Mesothelial cell of epicardium (in vitro differentiated cells): ENCODE measurements at places on chromosomes 5 and 9.

DNA sequence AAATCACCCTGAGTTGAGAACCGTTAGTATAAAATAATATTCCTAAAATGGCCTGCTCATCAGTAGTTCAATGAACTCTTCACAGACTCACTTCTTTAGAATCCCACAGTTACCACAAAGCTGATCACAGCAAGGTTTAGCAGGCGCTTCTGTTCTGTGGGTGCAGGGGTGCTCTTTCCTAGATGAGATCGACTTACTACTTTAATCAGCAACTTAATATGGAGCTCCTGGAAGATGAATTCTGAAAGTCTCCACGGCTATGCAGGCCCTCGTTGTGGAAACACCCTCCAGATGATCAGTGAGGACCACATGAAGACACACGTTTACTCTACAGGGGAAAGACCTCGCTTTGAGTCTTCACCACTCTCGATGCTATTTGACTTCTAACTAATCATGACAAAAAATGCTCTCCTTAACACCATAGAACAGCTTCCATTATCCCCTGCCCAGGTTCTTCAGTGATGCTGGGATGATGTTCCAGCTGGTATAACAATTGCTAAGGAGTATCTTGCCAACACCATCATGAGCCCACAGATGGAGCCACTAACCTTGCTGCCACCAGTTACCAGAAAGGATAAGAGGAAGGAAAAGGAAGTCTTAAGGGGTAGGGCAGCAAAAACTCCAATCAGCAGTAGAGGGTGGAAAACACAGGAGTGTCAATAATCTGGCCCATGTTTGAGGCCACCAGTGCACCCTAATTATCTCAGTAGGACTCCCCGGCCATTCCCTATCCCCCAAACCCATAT lies 17.9 kb upstream of the GPX8 start:
- DNase-seq = no peak

GRCh38 chr5:109452661-109453060 lies 42.9 kb upstream of the PJA2 start:
- DNase-seq = no peak

GRCh38 chr9:36208521-36209253 lies 18.0 kb downstream of the CLTA start:
- DNase-seq = no peak

DNA sequence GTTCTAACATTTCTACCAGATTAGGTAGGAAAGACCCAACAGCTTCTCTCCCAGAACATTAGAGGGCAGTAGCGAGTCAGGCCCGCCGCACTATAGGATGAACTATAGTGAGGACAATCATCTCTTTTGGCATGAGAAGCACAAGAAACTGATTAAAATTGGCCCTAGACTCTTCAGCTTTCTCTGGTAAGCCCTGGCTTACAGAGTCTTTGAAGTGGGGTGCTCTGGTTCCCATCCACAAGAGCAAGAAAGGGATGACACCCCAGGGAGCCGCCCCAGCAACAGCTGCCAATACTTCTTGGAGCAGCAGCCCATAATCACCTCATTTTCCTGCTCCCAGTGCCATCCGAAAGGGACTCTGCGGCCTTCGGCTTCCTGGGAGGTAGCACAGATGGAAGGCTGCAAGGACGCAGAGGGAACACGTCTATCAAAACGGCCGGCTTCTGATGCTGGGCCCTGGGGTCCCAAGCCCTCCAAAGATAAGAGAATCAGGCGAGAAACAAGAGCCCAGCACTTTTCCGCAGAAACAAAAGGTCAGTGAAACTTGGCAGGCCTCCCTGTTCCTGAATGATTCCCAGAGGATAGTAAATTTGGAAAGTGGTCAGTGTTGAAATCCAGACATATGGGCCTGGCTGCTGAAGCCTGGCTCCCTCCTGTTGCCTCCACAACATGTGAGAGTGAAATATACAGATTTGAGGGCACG lies 69.3 kb downstream of the HSD17B3 start:
- no peak for DNase-seq

GRCh38 chr5:10801931-10802666 lies 41.1 kb upstream of the DAP start:
- no peak for DNase-seq

DNA sequence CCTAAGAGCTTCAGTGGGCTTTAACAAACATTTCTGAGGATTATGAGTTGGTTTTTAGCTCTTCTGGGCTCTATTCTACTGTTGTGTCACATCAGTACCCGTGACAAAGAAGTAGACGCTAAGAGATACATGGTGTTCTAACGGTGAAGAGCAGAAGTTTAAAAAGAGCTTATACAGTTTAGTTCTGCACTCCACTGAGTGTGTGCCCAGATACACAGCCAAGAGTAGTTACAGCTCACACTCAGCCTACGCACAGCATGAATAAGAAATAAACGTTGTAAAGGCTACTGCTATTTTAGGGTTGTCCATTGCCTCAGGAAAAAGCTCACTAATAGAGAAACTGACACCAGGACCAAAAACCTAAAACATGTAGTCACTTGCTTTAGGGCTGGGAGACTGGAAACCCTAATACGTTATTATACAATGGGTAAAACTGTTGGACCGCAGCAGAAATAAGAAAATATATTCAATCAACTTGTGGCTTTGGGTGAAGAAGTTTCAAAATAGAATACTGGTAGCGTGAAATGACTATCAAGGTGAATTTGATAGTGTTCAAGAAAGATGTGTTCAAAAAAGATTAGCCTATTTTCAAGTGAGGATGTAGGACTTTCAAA lies 34.7 kb downstream of the PSIP1 start:
- DNase-seq = no peak

GRCh38 chr9:4936277-4936676 lies 48.8 kb upstream of the JAK2 start:
- DNase-seq = no peak

GRCh38 chr5:78659714-78660113 lies 11.1 kb upstream of the LHFPL2 start:
- no peak for DNase-seq

DNA sequence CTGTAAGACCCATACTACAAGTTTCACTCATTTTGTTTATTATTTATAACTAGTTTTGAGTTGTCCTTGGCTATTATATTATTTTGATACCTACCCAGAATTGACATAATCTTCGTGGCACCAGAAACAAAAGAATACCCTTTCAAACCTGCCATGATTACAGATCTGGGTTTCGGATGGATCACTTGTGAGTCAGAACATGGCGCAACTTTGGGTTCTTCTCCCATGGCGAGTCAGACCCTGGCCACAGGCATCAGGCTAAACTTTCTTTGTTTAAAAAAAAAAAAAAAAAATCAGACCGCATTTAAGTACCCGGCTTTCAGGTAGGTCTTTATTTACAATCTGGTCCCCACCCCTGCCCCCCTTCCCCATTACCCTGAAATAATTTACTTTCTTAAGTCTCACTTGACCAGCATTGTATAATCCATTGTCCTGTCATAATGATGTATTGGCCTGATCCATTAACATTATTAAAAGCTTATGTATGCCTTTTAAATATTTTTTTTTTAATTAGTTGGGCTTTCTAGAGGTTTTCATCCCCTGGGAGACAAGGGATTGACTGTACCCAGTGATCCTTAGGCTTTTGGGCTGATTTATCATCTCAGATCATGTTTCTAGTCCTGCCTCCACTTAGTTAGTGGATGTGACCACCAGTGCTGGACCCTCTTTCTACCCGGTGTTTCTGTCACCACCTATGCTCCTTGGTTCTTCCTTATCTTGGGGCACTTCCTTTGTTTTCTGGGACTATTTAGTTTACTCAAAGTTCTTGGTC lies 43.9 kb downstream of the F2RL2 start:
- DNase-seq = no peak

DNA sequence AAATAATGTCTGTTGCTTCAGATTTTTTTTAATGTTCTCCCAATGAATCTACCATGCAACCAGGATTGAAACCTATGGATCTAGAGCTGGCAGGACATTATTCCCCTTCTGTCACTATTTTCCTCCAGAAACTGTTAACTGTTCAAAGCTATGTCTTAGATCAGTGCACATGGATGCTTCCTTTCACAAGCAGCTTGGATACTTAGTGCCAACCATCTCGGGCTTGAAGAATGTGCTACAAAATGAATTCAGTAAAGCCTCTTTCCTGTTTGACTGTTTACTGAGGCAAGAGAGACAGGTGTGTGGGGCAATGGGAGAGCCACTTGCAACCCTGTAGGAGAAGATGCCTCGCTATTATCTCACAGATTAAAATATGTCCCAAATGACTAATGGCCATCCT lies 774.8 kb downstream of the KCTD16 start:
- DNase-seq = no peak

- DNase-seq = no peak
Measured at GRCh38 chr9:128906741-128907140, 14.0 kb upstream of the PHYHD1 start.

GRCh38 chr5:138536665-138537315 lies 6.2 kb downstream of the ETF1 start:
- no peak for DNase-seq

DNA sequence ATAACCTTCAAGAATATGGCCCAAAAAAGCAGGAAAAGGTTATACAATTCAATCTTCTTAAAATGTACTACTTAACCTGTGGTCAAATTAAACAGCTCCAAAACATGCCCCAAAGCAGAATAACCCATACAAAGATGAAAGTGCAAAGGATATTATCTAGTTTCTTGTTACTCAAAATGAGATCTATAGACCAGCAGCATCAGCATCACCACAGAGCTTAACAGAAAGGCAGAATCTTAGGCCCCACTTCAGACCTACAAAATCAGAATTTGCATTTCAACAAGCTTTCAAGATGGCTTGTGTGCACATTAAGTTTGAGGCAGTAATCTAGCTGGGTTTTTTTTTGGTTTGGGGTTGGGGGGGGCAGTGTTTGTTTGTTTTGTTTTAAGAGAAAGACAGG lies 54.0 kb downstream of the SCAI start:
- no peak for DNase-seq

GRCh38 chr5:98975682-98976407 lies 47.0 kb upstream of the CHD1 start:
- no peak for DNase-seq

DNA sequence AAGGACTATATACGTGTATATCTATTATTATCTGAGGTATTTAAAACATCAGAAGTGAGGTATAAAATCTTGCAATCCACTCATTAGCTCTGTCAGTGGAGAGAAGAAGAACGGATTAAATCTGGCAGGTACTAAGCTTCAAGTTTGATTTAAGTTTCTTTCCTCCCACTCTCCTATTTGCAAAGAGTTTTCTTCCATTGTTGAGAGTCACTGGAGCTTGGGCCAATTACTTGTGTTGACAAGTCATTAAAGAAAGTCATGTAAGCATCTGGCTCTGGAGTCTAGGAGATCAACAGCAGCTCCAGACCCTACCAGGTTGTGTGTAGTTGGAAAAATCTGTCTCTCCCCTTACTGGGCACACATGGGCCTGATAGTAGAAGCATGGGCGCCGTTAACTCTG lies 476.8 kb upstream of the SMARCA2 start:
- no peak for DNase-seq

DNA sequence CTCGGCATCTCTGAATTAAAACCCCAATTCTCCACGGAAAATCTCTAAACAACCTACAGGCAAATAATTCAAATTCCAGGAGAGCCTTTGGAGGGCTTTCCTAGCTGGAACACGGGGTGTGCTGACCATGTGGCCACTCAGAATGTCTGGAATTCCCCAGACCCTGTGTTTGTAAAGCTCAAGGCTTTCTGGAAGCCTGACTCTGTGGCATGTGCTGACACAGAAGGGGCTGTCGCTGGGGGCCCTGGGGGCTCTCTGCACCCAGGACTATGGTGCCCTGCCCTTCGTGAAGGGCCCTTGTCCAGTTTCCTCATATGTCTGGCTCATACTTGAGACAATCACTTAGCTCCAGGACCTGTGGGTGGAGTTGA lies 29.0 kb upstream of the BOD1 start:
- DNase-seq = no peak

GRCh38 chr9:129898185-129898584 lies 62.9 kb downstream of the USP20 start:
- no peak for DNase-seq

- no peak for DNase-seq
Measured at GRCh38 chr9:79662537-79662956, 90.8 kb downstream of the TLE4 start.

- no peak for DNase-seq
Measured at GRCh38 chr5:80822640-80823039, 137.5 kb upstream of the RASGRF2 start.

DNA sequence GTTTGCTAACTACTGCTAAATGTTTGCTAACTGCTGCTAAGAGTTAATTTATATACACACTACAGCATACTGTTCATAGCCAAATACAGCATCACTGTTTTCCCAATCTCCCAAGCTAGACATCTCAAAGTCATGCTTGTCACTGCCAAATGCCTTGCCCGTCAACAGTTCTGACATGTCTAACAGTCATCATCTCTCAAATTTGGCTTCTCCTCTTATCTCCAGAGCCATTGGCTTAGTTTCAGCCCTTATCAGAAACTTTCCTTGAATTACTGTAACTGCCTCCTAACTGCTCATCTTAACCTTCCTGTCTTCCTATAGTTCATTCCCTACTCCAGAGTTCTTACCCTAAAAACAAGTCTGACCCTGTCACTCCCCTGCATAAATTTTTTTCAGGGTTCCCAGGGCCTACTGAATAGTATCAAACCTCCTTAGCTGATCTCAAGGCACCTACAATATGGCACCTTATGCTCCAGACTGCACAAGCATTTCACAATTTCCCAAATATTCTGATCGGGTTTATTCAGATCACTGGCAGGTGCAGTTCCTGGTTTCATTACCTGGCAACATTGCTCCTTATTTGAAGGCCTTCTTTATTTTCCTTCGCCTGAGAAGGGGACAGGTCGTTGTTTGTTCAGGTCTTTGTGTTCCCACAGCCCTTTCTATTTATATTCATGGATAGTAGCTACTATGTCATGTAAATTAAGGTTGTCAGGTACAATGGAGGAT lies 55.9 kb upstream of the ANKRD55 start:
- DNase-seq = no peak

GRCh38 chr9:99634186-99634585 lies 187.5 kb upstream of the NR4A3 start:
- no peak for DNase-seq

- no peak for DNase-seq
Measured at GRCh38 chr9:135033487-135033886, 54.0 kb upstream of the OLFM1 start.

DNA sequence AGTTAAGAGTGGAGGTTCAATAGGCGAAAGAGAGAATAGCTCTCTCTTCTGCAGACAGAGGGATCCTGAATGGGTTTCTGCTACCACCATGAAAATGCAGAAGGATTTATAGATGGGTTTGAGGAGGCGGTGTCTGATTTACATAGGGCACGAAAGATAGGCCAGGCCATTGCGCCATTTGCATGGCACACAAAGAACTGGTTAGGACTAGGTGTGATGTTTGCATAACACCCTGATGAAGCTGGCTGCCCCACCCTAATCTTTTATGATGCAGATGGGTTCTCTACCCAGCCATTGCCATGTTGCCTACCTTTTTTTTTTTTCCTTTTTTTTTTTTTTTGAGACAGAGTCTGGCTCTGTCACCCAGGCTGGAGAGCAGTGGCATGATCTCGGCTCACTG lies 51.4 kb upstream of the PDZD2 start:
- DNase-seq = no peak
